ENCODE measurements at places on chromosomes 4 and X.

DNA sequence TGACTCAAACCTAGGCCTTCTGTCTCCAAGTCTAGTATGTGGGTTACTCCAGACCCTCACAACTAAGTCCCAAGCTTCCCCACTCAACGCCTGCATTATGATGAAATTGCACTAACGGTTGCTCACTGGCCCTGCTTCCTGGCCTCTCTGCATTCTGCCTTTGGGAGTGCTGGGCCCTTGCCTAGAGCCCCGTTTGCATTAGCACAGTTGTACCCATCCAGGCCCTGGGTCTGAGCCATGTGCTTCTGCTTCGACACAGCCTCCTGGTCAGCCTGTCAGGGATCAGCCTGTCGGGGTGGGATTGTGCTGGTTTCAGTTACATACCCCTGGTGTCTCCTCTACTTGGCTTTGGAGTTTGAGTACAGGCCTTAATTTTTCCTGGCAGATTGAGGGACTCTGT is 58.4 kb downstream of the DCUN1D4 start:
- no peak for DNase-seq

GRCh38 chrX:51760657-51761056 is 17.4 kb downstream of the GSPT2 start:
- no peak for DNase-seq

DNA sequence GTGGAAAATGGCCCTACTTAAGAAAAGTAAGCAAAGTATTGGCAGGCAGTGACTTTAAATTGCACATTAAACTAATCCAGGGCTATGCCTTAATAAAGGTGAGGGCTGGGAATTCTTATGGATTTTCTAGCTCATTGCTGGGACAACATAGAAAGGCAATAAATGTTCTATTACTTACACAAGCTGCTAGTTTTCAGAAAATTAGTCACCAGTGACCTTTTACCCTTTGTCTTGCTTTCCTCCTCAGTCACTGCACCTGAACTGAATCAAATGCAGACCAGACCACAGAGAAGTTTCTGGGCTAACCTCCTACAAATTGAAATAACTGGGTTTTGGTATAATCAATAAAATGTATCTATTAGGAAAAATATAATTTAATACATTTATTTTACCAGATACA is 694.4 kb upstream of the FAM241A start:
- DNase-seq = no peak

- DNase-seq = no peak
These were observed 17.5 kb downstream of the STX18 start for GRCh38 chr4:4524364-4524763.

DNA sequence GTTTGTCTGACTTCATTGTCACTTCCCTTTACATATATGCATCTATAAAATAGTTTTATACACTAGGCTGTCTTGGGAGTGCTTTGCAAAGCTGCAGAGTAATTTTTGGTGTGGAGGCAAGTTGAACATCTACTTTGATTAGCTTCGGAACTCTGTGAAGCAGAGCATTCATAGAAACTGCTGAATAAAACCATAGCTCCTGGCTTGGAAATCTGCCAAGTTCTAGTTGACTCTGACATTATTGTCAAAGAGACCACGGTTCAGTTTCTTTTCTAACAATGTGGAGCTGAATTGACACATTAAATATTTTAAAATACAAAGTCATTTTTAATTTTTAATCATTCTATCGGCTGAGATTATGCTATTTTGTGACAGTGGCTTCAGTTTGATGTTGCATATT is 335.0 kb downstream of the BMPR1B start:
- no peak for DNase-seq

Data from HFF-Myc (cell line).